Stimulated activated CD8-positive, alpha-beta memory T cell treated with anti-CD3 and anti-CD28 coated beads, Interleukin-2, amount 100 ng/mL, for 1 hour (primary cell): ENCODE measurements at places on chromosomes 5 and 9.

DNA sequence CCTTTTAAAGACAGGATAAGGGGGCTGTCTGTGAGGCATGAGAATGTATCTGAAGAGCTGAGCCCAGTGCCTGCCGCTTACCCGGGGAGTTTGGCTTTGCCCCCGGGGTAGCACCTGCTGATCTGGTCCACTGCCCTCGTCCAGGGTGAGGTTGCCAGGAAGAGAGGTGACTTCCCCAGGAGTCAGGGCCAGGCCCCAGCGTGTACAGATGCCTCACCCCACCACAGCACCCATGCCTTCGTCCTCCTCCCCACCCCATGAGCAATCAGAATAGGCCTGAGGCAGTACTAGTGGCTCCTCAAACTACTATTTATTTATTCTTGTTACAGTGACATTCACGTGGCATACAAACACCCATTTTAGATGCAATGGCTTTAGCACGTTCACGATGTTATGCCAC lies 15.7 kb upstream of the AIF1L start:
- no peak for DNase-seq

DNA sequence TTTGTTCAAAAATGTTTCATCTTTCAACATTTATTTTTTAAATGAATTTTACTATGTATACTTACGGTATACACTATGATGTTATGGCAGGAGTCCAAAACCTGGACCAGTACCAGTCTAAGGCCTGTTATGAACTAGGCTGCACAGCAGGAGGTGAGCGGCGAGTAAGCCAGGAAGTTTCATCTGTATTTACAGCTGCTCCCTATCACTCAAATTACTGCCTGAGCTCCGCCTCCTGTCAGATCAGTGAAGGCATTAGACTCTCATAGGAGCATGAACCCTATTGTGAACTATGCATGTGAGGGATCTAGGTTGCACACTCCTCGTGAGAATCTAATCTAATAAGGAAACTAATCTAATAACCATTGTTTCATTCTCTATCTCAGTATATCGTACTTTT lies 715.5 kb upstream of the PTPRD start:
- DNase-seq: no peak

DNA sequence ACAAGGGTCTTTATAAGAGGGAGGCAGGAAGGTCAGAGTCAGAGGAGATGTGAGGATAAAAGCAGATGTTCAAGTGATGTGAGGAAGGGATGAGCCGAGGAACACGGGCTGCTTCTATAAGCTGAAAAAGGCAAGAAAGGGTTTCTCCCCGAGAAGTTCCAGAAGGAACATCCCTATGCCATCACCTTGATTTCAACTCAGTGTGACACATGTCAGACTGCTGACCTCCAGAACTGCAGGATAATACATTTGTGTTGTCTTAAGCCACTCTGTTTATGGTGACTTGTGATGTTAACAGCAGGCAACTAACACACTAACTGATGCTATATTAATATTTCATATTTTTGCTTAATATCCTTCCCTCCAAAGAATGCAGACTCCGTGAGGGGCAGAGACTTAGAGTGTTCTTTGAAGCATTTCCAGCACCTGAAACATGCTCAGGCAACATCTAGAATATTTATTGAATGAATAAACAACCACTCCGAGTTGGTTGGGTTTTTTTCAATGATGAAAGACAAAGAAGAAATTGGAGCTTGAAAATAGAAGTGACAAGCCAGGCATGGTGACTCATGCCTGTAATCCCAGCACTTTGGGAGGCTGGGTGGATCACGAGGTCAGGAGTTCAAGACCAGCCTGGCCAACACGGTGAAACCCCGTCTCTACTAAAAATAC lies 77.6 kb upstream of the ADRA1B start:
- DNase-seq: no peak

- no peak for DNase-seq
Measured at GRCh38 chr9:14827805-14828204, 82.4 kb downstream of the FREM1 start.

GRCh38 chr9:34603610-34604231 lies 8.2 kb downstream of the RPP25L start:
- peak; percentile 67 for DNase-seq

- DNase-seq: no peak
Measured at GRCh38 chr9:17627641-17628040, 48.8 kb downstream of the SH3GL2 start.

GRCh38 chr5:81069990-81070389 lies 109.8 kb downstream of the RASGRF2 start:
- DNase-seq: no peak

DNA sequence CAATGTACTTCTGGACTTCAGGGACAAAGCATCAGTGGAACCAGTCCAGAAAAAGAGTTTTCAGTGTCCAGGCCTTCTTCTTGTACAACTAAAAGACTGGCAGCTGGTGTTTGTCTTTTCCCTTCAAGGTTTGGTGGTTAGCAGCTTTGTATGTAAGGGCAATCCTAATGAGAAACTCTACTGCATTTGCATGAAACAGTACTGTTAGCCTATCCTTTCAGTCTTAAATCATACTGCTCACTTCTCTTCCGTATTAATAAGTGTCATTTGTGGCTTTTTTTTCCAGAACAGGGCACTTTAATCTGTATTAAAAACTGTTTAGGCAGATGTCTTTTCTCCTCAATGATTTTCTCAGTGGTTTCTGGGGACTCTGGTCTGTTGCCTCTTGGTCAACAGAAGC lies 48.9 kb downstream of the FAM174A start:
- no peak for DNase-seq

- no peak for DNase-seq
Measured at GRCh38 chr5:105230516-105231157, 1668.0 kb upstream of the NUDT12 start.

DNA sequence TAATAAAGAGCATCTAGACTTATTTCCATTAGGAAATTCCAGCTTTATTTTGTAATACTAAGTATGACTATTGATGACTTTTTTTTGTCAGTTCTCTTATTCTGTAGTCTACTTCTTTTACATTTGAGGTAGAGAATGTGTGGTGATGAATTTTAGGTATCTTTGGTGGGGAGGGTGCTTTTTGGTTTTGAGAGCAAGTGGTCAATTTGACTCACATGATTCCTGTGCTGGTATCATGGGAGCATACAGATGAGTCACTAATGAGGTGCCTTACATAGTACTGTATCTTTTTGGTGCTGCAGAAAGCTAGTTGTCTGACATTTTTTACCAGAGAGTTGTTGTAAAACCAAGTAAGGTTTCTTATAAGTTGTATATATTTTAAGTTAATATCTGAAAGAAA lies 35.3 kb downstream of the ERBIN start:
- DNase-seq: no peak

DNA sequence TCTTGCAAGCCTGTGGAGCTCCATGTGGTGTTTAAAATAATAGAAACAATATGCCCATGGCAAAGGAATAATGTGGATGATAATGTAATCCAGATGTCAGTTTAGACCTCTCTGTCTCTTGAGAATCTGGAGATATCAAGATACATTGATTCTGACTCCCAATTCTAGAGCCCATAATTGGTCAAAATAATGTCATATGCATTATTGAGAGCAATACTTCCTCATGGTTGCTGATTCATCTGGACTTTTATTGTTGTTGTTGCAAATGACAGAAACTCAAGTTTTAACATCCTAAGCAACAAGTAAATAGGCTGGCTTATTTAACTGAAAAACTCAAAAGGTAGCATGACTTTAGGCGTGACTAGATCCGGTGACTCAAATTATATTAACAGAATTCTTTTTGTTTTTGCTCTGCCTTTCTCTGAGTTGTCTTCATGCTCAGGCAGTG lies 152.1 kb downstream of the PCSK1 start:
- DNase-seq: no peak

GRCh38 chr9:71990466-71990865 lies 69.9 kb downstream of the C9orf57 start:
- no peak for DNase-seq

- no peak for DNase-seq
Measured at GRCh38 chr9:6552033-6552432, 93.5 kb downstream of the GLDC start.

- DNase-seq: no peak
Measured at GRCh38 chr5:73918791-73919221, 292.8 kb downstream of the ARHGEF28 start.

DNA sequence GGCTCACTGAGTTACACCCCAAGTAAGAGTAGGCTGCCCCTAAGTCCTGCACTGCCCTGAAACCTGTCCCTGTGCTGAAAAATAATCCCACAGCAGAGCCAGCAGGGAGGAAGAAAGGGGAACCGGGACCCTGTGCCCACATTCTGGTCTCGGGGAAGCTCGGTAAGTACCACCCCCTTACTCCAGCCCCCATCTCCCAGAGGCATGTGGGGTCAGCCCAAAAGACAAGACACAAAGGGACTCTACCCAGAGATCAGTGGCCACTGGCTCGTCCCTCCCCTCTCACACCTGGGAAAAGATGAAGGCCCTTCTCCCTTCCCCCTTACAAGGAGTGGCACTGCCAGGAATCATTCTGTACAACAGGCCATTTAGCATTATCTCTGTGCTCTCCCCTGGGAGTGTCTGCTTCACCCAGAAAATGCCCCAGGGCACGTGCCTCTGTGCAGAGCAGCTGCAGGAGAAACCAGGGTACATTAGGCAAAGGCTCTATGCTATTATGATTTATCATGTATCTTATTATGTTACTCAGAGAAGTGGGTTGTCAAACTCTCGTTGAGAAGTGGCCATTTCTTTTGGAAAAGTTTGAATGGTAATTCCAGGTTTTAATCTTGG lies 71.3 kb downstream of the NDFIP1 start:
- no peak for DNase-seq

GRCh38 chr5:65938256-65938655 lies 11.9 kb downstream of the ERBIN start:
- DNase-seq: no peak

DNA sequence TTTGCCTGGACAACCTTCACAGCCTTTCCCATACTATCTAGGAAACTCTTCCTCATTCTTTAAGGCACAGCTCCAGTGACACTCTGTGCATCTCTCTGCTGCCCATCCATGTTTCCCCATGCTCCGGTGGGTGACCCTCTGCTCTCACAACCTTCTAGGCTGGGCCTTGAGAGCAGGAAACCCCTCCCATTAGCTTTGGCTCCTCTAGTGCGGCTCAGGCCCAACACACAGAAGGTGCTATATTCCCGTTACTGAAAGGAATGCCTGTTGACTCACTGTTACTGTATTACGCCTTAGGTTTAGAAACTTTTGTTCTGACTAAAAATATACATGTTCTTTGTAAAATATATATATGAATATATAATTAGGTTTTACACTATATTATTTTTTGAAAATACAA lies 8.1 kb upstream of the CCL28 start:
- no peak for DNase-seq

GRCh38 chr9:70046274-70047070 lies 2.8 kb downstream of the MAMDC2 start:
- DNase-seq: no peak

DNA sequence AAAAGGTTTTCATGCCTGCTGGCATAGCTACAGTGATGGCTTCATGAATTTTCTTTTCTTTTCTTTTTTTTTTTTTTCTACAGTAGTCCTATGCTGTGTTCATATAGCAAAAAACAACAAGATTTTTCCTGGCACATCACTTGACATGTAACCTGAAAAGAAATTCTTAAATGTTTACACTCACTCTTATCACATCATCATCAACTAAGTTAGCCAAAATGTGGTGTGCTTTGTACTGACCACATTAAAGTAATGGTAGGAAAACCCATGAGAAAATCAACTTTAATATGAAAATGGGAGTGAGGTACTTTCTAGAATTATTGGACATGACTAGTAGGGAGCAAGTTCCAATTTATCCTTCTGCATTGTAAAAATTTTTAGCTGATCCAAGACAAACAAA lies 146.7 kb downstream of the SSBP2 start:
- DNase-seq: no peak

DNA sequence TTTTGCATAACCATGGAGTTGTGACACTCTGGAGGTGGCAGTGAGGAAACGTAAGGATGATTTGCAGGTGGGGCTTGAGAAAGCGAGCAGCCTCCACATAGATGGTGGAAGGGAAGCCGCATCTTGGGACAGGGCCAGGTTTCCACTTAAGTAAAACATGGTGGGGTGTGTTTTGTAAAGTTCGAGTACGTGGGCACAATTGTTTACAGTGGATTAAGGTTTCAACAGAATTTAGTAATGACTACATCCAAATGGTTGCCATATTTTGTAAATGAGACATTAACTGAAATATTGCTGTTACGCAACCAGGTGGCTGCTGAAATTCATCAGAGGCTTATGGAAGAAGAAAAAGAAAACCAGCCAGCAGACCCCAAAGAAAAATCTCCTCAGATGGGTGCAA lies 85.4 kb upstream of the IL7R start:
- no peak for DNase-seq

DNA sequence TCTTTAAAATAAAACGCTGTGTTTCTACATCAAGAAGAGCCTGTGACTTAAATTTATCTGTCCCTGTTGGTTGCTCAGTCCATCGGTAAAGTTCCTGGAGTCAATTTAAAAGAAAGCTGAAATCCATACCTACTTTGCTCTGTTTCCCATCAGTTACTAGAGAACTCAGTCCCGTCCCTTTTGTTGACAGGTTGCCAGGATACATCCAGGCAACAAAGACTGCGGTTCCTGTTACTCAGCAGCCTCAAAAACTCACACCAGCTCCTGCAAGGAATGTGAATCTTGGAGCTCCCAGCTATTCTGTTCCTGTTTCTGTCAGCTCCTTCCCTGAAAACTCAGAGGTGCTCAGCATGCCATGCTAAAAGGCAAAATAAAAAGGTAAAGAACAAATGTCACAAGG lies at the start of gene ZNF474:
ZNF474 (plus strand) TSS at position 241 of the 400 bp plus-strand sequence. CDS start 22,445 bp downstream, outside the sequence.
- no peak for DNase-seq

- DNase-seq: no peak
Measured at GRCh38 chr5:184471-184870, 6.8 kb upstream of the LRRC14B start.

DNA sequence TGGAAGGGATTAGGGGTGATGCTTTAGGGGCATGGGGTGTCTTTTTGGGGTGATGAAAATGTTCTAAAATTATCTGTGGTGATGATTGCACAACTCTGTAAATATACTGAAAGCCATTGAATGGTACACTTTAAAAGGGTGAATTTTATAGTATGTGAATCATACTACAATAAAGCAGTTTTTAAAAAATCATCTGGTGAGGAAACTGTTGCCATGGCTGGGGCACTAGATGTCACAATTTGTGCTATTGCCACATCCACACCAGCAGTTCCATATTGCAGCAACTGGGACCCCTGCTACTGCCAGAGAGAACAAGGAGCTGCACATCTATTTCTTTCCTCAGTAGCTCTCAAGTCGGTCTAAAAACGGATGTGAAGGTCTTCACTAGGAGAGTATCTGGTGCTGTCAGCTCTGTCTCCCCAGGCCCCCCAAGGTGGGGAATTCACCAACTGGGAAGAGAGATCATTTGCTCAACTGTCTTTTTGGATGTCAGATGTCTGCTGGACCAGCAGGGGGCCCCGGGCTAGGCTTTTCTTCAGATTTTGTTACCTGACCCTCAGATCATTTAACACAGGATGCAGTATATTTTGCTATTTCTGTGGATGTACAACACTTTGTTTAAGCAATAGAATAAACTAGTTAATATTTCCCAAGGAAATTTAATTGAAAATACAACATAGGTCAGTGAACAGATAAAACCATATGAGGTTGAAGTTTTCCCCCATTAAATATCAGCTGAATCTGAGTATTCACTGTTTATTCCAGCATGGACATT lies 13.2 kb downstream of the CMYA5 start:
- DNase-seq: peak; percentile 9
